ENCODE measurements at places on chromosomes 11 and 22.

- DNase-seq, result no peak
Measured at GRCh38 chr22:33591946-33592345, 328.3 kb downstream of the LARGE1 start.

- DNase-seq, result no peak
Measured at GRCh38 chr22:43435851-43436811, 24.3 kb downstream of the MPPED1 start.

- DNase-seq, result peak; percentile 32
Measured at GRCh38 chr11:116427903-116428637, 344.7 kb downstream of the BUD13 start.

DNA sequence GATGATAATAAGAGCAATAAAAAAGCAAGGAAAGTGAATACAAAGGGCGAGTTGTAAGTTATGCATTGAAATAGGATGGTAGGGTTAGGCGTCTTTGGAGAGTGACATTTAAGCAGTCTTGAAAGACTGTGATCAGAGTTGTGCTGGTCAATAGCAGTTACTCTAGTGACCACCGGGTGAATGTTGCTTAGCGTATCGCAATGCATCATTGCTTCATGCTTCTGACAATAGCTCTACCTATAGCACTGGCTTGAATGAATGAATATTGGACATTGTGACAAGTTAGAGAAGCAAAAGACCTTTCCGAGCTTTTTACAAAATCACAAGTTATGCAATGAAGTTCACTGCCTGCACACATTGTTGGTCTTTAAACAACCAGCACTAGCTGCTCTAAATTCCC lies 7.7 kb upstream of the OR8B12 start:
- DNase-seq, result no peak

DNA sequence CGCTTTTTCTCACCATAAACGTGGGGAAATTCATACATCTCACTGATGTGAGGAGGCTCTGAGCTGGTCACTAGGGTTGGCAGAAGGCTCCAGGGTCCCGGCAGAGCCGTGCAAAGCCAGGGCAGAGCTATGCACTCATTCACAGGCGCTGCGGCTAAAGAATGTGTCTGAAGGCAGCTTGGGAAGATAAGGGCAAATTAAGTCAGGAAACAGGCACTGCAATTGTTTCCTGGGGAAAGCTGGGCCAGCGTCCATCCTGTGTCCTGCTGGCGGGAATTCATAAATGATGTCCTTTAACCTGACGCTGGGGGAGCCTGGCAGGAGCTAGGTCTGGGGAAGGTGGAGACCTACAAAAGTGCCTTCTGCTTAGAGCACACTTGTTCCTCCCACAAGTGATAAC lies 27.6 kb downstream of the PKNOX2 start:
- peak; percentile 47 for DNase-seq

DNA sequence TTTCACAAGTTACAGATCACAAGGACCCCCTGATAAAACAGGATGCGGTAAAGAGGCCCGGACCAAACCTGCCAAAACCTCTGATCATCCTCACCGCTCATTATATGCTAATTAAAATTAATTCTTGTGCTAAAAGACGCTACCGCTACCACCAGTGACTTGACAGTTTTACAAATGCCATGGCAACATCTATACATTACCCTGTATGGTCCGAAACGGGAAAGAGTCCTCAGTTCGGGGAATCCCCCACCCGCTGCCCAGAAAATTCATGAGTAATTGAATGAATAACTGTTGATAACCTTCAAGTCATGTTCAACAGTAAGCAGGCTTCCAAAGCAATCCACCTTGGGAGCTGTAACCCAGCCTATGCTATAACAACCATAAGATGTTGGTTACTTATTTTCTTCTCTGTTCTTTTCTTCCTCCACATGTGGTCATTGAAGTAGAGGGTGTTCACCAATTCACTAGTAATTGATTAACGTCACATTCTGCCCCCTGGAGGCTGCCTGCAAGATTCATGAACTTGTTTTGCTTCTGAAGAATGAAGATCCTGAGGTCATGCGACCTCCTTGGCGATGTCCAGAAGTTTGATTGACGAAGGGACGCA lies 20.6 kb downstream of the APOBEC3H start:
- peak; percentile 68 for DNase-seq

DNA sequence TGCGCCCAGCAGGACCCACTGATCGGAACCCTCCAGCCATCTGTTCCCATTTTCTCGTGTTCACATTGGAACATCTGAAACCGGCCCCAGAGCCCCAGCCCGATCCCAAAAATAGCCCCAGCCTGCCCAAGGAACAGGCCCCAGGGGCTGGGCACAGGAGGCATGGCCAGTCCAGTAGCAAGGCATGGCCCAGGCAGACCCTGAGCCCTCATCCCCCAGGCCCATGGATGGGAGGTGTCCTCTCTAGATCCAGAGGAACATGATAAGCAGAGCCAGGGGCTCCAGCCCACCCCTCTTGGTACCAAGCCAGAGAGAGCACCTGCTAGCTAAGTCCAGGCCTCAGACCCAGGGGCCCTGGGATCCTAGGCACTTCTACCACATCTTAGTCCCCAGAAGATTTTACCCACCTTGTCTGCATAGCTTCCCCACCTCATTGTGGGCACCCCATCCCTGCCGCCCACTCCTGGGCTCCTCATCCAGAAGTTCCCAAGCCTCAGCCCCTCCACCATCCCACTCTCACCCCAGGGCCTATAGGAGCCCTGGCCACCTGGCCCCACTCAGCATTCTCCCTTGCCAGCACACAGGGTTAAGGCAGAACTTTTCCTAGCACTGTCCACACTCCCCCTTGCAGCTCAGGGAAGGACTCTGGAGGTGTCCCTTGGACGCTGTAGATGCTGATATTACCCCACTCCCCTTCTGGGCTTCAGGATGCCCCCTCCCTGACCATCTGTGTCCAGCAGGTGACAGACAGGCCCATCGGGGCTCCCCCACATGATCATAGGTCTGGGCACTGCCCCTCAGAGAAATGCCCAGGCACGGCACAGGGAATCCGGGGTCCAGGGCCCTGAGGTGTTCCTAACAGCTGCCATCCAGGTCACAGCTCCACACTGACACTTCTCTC lies 9.5 kb downstream of the BCL9L start:
- DNase-seq, result no peak

- no peak for DNase-seq
Measured at GRCh38 chr11:15216678-15217077, 102.0 kb downstream of the INSC start.

DNA sequence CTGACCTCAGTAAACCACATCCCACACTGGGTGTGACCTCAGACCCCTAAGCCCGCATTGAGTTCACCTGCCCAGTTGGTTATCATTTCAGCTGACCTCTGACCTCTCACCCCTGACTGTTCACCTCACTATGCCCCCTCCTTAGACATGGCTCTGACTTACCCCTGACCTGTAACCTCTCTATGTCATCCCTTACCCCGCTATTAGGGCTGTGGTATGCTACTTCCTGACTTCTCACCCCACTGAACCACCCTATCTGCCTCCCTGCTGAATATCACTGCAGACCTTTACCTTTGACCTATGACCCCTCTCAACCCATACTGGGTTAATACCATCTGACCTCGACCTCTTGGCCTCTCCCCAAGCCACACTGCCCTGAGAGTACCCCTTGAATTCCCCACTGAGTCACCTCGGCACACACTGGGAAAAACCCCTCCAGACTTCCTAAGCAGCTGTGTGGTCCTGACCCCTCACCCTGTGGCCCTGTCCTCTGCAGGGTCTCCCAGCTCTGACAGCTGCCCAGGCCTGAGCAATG lies 8.3 kb downstream of the PLCB3 start:
- DNase-seq, result no peak

GRCh38 chr11:67368621-67369020 lies 4.8 kb downstream of the CLCF1 start:
- no peak for DNase-seq

DNA sequence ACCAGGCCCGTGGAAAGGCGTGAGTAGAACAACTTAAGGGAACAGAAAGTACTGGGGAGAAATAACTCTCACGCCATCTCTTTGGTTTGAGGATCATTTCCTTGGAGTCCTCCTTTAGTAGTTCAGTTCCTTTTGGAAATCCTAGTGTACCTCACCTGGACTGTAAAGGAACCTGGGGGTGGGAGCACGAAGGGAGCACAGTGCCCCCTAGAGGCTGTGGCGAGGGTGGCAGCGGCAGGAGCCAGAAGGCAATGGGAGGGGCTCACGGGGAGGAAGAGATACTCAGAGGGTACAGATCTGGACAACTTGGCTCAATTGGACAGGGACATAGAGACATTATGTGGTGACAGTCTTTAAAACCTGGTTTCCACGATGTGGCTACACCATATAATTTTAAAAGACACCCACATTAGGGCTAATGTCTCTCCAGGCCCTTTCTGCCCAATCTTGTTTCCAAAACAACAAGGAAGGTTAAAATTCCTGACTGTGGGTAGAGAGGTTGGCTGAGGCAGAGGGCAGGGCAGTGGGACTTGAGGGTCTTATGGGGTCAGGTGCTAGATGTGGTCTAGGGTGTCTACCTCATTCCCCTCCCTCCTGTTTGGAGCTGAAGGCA lies 87.0 kb downstream of the CSNK2A3 start:
- DNase-seq, result peak; percentile 69

GRCh38 chr11:15901054-15901453 lies 455.3 kb downstream of the SOX6 start:
- DNase-seq, result peak; percentile 39

DNA sequence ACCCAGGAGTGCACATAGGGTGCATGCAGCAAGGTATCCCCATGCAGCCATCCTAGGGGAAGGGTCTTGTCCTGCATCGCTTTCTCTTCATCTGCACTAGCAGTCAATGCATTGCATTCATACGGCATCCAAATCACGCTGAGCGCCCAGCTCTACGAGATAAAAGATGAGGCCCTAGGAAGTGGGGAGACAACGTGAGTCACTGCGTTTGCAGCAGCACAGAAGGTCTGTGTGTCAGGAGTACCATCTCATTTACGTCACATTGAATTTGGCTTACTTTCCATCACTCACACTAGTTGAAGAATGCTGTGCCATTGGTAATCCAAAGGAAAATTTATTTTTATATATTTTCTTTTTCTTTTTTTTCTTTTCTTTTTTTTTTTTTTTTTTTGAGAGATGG lies 2.5 kb upstream of the ST14 start:
- no peak for DNase-seq

- DNase-seq, result no peak
Measured at GRCh38 chr11:65555693-65556231, 2.4 kb downstream of the LTBP3 start.

GRCh38 chr11:43649501-43649900 lies 31.0 kb upstream of the HSD17B12 start:
- DNase-seq, result no peak

DNA sequence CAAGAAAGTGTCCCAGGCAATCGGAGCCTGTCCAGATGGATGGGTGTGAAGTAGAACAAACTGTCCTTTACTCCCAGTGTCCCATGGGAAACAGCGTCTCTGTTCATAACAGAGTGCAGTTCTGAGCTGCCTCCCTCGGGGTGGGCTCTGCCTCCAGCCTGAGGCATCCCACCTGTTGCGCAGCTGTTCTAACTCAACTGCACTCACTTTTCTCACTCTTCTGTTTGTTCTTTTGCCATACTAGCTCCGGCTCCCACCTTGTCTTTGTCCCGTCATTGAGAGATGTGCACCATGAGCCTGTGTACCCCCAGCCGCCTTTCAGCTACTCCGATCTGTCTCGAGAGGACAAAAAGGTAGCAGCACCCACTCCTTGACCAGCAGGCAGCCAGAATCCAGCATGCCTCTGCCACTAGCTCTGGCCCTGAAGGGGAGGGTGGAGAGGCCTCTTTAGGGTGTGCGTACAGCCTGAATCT lies 20.7 kb upstream of the CDC42EP2 start:
- DNase-seq, result no peak

GRCh38 chr11:132822276-132822675 lies 710.0 kb downstream of the OPCML start:
- DNase-seq, result no peak

DNA sequence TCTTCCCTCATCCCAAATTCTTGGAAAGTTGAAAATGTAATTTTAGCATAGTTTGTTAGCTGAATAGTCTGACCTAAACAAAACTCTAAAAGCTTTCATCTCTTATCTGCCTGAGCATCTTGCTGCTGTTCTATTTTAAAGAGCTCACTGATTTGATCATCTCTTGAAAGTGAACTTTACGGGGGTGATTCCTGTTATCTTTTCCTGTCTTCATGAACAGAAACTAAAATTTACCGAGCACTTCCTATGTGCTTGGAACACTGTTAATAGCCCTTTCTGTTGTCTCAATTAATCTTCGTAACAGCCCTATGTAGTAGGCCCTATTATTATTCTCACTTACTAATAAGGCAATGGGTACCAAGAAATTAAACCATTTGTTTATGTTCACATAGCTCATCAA lies 12.3 kb downstream of the AMOTL1 start:
- DNase-seq, result no peak

DNA sequence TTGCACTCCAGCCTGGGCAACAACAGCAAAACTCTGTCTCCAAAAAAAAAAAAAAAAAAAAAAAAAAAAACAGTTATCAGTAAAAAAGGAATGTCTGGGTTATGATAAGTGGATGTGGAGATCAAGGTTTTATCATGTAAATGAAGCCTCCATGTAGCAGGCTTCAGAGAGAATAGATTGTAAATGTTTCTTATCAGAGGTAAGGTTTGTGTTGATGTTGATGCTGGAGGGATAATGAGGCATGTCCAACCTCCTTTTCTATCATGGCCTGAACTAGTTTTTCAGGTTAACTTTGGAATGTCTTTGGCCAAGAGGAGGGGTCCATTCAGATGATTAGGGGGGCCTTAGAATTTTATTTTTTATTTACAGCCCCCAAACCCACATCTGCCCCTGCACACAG lies 35.4 kb upstream of the TREH start:
- no peak for DNase-seq

GRCh38 chr11:117827521-117828511 lies 3.3 kb upstream of the FXYD2 start:
- DNase-seq, result no peak

GRCh38 chr11:105000167-105000566 lies 22.8 kb downstream of the CASP5 start:
- DNase-seq, result peak; percentile 9

DNA sequence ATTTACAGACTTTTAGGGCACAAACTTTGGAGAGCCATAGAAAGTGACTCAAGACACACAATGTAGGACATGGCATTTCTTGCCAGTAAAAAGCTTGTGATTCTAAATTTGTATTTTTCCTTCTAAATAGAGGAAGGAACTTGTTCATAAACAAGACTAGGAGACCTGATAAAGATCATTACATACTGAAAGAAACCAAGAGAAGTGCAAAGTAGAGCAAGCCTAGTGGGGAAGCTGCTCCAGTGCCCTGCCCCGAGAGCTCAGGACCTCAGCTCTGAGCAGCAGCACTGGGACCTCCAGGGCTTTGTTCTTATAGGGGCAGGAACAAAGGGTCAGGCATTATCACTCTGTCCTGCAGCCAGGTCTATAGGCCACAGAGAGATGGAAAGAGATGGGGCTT lies 7.2 kb downstream of the IRAG1 start:
- DNase-seq, result no peak

All from neural progenitor cell (in vitro differentiated cells).